ENCODE measurements at places on chromosomes 6 and 20. TPM values are rescaled to one million over a fixed set of nuclear protein-coding genes. Genes with fewer than 3 reads are reported as not detected.

PGC gene
- total RNA-seq, result 3.4 TPM

GRCh38 chr20:18108326-18108725 lies 29.3 kb upstream of the KAT14 start:
- DNase-seq, result no peak

DNA sequence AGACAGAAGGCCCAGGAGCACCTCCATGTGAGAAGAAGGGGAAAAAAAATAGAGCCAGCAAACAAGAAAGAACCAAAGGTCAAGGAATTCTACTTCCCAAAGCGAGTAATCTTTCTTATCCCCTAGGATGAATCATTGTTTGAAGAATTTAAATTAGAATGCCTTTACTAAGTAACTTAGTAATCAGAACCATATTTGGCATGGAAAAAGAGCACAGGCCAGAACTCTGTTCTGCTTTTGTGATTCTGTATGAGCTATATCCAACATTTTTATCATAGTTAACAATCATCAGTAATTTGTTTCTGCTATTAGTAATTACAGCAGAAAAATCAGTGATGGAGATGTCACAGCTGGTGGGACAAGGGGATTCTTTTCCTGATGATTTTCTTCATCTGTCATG lies 228.8 kb upstream of the FAM83B start:
- no peak for DNase-seq

HAO1 gene
- total RNA-seq, result 0.16 TPM

MEI4 gene
- total RNA-seq, result 1.9 TPM

NKX2-2 gene
- 3.5 TPM for total RNA-seq

TPD52L2 gene
- 22.7 TPM for total RNA-seq

CD24 gene
- 453 TPM for total RNA-seq

- no peak for DNase-seq
Measured at GRCh38 chr6:147999001-147999540, 343.6 kb upstream of the SASH1 start.

DNA sequence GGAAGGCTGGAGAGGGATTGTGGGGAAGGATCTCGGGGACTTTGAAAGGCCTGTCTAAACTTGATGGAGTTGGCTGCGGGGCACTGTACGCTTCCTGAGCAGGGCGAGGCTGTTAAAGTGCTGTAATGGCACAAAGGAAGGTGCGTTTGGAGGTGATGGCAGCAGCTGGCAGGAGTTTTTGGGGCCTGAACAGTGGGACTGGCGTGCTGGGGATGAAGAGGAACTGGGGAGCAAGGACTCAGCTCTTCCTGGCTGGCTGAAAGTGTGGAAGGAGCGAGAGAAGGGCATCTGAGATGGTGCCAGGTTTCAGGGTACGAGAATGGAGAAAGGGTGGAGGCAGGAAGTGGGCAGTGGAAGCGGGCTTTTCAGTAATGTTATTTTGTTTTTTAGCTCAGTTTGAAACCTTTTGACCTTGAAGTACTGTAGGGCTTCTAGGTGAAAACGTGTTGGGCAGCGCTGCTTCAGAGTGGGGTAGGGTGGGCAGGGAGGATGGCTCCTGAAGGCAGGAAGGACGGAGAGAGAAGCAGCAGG lies 8.0 kb downstream of the TMEM181 start:
- DNase-seq, result no peak

GRCh38 chr6:101840100-101840499 lies 446.6 kb downstream of the GRIK2 start:
- no peak for DNase-seq

GRCh38 chr6:69880601-69881000 lies 14.2 kb downstream of the COL19A1 start:
- no peak for DNase-seq

DNA sequence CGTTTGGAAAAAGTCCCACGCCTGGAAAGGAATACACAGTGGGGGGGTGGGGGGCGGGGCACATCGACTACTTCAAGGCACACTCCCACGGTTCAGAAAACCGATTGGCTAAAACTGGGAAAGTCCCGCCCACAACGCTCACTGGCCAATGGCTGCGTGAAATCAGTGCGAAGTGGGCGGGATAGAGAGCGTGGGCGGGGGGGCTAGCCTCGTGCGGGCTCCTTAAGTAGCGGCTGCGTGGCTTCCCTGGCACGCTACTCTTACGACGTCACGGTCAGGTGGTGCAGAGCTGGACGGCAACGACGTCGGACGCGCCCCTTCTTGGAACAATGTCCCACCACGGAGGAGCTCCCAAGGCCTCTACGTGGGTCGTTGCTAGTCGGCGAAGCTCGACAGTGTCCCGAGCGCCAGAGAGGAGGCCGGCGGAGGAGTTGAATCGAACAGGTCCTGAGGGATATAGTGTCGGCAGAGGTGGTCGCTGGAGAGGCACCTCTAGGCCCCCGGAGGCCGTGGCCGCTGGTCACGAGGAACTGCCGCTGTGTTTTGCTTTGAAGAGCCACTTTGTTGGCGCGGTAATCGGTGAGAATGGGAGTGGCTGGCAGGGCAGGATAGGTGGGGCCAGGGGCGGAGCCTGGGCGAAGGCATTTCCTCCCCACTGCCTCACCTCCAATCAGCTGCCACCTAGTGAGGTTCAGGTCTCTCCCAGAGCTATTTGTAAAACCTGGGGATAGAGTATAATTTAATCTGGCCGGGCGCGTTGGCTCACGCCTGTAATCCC lies at the start of gene DDX43:
TSS of gene DDX43 (plus strand) at position 252 of the 778 bp plus-strand sequence. CDS start at position 330, 78 bp downstream.
- peak; percentile 70 for DNase-seq

DNA sequence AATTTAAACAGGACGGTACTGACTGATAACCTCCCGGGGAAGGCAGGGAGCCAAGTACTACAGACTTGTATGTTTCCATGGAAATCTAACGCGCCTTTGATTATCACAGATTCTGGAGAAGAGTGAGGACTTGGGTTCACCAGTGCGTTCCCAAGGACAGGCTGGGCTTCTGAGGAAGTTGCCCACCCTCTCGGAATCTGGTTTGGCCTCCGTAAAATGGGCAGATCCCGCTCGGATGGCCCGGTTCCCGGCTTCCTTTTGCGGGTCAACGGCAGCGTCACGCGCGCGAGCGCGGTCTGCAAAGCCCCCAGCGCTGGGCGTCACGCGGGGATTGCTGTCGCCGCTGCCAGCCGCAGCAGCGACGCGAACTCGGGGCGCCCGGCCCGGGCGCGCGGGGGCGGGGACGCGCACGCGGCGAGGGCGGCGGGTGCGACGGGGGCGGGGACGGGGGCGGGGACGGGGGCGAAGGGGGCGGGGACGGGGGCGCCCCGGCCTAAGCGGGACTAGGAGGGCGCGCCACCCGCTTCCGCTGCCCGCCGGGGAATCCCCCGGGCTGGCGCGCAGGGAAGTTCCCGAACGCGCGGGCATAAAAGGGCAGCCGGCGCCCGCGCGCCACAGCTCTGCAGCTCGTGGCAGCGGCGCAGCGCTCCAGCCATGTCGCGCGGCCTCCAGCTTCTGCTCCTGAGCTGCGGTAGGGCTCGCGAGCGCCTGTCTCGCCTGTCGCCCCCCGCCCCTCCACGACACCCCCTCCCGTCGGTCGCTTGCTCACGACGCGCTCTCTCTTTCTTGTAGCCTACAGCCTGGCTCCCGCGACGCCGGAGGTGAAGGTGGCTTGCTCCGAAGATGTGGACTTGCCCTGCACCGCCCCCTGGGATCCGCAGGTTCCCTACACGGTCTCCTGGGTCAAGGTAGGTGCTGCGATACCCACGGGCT lies at the start of gene CD83:
TSS of gene CD83 (plus strand) at position 615 of the 933 bp plus-strand sequence. CDS start at position 655, 40 bp downstream.
- DNase-seq, result peak; percentile 88

HCRTR2 gene
- total RNA-seq, result not detected

DNA sequence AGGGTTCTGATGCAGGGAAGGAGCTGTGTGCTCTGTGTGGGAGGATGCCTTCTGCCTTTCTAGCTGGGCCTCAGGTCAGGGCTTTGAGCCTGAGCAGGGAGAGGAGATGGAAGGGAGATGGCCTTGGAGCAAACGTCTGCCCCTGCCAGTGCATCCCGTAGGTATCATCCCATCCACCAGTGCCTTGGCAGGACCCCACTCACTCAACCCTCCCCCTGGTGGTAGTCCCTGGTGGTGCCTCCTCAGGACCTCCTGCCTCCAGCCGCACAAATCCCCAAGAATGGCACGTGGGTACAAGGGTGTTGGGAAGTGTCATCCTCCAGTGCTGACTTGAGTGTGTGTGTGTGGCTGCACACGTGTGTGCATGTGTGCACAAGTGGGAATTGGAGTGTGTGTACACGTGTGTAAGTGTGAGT lies 23.1 kb upstream of the MICB start:
- DNase-seq, result no peak

DNA sequence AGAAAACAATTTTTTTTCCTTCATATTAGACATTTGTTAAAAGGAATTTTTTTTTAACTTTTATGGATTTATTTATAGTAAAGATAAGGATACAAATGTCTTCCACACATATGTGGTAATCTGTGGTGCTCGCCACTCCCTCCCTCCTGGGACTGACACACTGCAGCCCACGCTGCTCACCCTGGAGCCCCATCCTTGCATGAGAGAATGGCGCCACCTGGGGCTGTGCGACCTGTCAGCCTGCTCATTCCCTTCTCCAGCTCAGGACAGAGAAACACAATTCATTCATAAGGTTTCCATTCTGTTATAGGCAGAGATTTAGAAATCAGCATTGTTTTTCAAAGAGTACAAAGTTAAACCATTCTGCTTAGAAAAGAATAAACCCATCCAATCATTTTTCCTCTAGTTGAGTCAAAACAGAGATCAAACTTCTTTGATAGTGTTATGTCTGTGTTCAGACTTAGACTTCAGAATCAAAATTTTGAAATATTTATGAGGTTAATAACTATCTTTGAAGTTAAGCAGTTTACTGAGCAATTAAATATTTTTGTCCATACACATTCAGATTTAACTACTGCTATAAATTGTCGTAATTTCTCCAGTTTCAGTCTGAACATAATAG lies 42.8 kb upstream of the DYNLRB1 start:
- no peak for DNase-seq

GRCh38 chr6:42158011-42158410 lies 15.2 kb upstream of the GUCA1A start:
- DNase-seq, result no peak

SPDEF gene
- 0.24 TPM for total RNA-seq

DNA sequence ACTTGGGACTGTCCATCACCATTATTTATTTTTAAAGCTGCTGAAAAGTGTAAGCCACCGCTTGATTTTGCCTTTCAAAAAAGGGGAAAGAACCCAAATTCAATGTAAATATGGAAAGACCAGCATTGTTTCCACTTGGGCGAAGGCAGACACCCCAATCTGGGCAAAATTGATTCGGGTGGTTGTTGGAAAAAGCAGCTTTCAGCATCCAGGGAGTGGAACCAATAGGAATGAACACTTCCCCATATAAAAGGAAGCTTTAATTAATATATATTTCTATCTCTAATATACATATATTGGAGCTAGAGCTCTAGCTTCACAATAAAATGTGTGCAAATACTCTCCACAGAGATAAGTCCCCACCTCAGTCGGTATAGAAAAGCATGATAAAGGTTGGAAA lies at the start of gene TFAP2D:
TSS of gene TFAP2D (plus strand) at position 301 of the 400 bp plus-strand sequence. CDS start 530 bp downstream, outside the sequence.
- DNase-seq, result no peak

DNA sequence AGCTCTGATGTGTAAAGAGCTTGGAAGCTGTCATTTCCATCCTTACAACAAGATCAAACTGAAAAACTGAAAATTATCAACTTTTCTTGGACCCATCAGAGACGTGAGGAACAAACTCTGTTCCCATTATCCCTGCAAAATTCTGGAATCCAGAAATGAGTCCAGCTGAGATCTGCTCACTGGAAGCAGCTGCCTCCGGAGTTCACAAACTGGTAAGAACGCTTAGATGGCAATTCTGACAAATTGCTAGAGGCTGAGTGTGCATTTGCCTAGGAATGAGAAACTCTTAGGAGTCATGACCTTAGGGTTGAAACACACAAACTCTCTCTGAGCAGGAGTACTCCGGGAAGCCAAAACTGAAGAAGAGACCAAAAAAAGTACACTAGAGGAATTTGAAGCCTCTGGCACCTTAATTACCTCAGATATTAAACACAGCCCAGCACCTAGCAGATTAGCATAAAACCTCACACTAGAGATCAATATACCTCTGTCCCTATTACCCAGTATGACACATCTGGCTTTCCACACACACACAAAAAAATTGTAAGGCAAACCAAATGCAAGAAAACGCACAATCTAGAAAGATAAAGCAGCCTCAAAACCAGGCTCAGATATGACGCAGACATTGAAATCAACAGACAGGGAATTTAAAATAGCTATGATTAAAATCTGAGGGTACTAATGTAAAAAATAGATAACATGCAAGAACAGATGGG lies 233.5 kb upstream of the SGK1 start:
- DNase-seq, result no peak

HMGCLL1 gene
- 2.3 TPM for total RNA-seq

SYNDIG1 gene
- total RNA-seq, result 0.04 TPM

FAM217A gene
- total RNA-seq, result 0.09 TPM

- DNase-seq, result no peak
Measured at GRCh38 chr6:68333442-68333841, 301.6 kb upstream of the ADGRB3 start.

- no peak for DNase-seq
Measured at GRCh38 chr6:166567813-166568212, 18.7 kb downstream of the RAMACL start.

OPRM1 gene
- not detected for total RNA-seq

COL11A2 gene
- 0.72 TPM for total RNA-seq

DNA sequence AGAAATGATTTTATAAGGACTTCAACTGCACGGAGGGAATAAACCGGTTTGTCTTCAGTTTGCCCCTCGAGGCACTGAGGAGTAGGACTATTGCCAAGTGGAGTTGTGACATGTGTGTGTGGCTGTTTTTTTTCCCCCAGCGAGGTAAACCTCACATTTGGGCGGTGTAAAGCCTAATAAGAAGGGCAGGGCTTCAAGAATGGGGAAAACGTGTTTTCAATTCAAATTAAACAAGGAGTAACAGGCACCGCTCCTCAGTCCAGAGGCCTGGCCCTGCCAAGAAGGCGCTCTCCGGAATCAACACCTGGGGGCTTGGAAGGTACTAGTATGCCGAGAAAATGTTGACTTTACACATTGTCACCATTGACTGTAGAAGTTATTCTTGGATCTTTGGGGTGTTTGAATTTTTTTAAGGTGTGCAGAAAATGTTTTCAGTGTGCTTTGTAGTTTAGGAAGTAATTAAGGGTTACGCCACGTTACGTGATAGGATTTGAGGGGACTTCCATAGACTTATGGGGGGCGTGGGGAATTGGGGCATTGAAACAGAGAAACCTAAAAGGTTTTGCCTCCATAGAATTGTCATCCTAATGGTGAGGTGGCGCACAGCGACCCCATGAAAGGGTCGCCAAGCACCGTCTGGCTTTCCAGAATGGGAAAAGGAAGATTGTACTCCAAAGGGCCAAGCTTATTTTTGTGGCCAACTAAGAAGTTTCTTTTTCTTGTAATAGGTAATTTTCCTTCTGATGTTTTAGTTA lies 791 bp downstream of the ADGRG6 start:
- DNase-seq, result no peak

HLA-DQB1 gene
- 8.3 TPM for total RNA-seq

DNA sequence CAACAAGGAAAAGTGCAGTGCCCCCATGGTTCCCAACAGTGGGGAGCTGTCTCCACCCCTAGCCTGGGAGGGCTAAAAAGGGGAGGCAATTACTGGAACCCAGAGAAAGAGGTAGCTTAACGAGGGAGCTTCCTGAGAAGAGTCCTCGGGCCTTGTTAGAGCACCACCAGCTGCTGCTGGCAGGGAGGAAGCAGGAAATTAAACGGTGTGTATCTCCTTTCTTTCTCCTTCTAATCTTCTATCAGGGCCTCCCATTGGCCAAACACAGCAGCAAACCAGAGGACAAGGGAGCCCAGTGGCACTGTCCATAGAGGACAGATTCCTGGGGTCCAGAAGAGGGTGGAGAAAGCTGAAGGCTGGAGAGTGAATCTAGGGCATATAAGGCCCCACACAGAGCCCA lies 7.6 kb upstream of the BTN2A2 start:
- no peak for DNase-seq
